ENCODE measurements at places on chromosomes 1 and 21.

- no peak for DNase-seq
These were observed 32.4 kb downstream of the SESN2 start for GRCh38 chr1:28291711-28292110.

DNA sequence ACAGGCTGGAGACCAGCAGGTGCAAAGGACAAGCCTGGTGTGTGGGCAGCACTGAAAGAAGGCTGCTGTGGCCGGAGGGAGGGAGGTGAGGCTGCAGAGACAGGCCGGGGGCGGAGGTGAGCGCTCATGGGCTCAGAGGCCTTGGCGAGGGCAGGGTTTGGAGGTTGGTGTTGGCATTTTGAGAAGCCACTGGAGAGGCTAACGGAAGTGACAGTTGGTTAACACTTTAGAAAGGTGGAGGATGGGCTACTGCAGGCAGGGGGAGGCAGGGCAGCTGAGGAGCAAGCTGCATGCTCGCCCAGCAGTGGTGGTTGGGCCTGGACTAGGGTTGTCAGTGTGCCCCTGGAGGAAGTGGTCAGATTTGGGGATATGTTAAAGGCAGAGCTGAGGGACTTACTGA lies 37.5 kb downstream of the QSOX1 start:
- DNase-seq: no peak

- DNase-seq: no peak
These were observed 94.5 kb upstream of the ARTN start for GRCh38 chr1:43839056-43839455.

GRCh38 chr1:29052100-29052499 lies 71.6 kb downstream of the TMEM200B start:
- DNase-seq: no peak

DNA sequence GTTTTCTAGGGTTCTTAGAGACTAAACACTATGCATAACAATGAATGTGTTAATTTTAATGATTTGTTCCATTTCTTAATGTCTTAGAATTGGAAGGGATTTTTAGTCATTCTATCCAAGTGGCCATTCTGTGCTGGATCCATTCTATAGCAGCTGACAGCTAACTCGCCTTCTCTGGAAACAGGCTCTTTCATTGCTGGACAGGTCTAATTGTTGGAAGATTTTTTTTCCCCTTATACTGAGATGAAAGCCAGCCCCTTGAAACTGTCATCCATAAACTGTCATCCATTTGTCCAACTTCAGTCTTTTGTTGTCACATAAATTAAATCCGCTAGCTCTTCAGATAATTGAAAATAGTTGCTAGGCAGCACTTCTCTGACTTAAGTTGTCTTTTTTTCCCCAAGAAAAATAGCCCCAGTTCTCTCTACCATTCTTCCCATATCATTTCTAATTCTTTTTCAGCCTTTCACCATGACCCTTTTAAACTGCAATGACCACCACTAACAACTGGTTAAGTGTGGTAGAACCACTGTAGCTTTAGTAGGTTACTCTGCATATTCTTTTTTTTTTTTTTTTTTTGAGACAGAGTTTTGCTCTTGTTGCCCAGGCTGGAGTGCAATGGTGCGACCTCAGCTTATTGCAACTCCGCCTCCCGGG lies 19.7 kb downstream of the AK4 start:
- no peak for DNase-seq

DNA sequence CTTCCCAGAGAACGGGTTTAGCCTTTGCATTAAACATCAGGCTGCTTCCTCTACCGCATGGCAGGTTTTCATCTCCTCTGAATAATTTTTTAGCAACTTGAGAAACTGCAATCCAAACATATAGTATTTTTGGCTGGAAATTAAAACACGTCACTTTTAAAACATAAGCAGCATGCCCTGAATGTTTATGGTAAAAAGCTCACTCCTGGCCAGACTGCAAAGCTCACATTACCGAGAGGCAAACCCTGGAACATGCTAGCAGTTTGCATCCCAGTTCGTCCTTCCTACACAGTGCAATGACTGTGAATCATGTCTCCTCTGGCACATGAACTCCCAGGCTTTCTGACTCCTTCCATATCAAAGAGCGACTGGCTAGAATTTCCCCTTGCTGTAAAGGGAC lies 312.3 kb downstream of the RRAGC start:
- DNase-seq: no peak

DNA sequence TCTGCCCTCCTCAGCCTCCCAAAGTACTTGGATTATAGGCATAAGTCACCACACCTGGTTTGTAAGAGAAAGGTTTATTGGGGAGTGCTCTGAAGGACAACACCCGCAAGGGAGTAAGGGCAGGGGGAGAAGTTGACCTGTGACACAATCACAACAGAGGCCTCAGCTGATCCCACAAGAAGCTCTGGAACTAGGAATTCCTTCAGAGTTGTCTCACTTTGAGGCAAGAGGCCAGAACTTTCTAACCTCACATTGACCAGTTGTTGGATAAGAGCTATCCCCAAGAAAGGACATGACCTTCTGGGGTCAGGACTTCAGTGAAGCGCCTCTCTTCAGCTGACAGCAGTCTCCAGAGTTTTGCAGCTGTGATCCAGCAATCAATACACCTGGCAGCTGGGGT lies 27.4 kb upstream of the RC3H1 start:
- no peak for DNase-seq

GRCh38 chr1:93471284-93471683 lies 23.4 kb downstream of the FNBP1L start:
- no peak for DNase-seq

DNA sequence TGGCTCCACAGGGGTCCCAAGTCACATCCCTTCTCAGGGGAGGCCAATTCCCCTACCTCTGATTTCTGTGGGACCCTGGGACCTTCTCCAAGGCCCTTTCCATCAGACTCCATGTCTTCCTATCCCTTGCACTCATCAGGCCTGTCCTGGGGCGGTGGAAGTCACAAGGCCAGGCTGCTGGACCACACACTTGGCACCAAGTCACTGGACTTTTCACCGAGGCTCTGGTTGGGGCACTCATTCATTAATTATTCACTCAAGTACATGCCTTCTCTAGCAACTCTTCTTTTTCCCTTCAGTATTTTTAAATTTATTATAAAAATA lies 11.2 kb upstream of the FOXO6 start:
- no peak for DNase-seq

DNA sequence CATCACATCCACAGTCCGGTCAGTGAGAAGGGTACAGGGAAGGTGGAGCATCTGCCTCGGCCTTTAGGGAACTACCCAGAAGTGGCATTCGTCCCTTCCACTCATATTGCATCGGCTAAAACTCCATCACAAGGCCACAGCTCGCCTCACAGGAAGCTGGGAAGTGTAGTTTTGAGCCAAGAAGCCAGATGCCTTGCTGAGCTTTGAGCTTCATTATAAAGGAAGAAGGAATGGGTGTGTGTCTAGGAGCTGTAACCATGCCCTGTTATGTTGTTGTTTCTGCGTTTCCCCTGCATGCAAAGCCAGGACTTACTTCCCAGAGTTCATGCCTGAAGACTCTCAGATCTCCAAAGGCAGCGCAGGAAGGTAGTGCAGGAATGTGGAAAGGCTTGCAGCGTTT lies 61.1 kb downstream of the OPTC start:
- no peak for DNase-seq

DNA sequence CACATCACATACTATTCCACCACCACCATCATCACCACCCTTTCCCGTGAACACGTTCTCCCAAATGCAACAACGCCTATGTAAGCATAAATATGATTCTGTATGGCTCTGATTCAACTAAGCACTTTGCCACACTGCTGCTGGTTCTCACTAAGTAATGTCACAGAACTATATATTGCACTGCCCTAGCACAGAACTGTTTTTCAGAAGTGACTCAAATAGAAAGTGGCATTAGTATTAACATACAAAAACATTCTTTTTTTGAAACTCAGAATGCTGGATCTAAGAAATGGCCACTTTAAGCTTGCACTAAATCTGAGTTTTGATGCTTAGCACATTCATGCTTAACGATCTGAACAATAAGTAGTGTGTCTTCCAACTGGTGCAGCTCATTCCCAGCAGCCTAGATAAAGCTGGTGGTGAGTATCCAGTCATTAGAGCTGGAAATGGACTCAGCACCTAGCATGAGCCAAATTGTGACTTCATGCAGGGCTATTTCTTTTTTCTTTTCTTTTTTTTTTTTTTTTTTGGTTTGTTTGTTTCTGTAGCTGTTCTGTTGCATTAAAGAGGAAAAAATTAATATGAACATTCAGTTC lies 46.2 kb upstream of the ZC3H11B start:
- no peak for DNase-seq

- DNase-seq: no peak
These were observed 35.1 kb upstream of the ADGRL4 start for GRCh38 chr1:79041666-79042065.

- DNase-seq: no peak
These were observed 407.6 kb upstream of the DEPDC1 start for GRCh38 chr1:68904477-68904876.

GRCh38 chr1:69055194-69055593 lies 512.5 kb upstream of the LRRC7 start:
- DNase-seq: peak; percentile 0

- no peak for DNase-seq
These were observed 53.3 kb upstream of the HOOK1 start for GRCh38 chr1:59761443-59761842.

DNA sequence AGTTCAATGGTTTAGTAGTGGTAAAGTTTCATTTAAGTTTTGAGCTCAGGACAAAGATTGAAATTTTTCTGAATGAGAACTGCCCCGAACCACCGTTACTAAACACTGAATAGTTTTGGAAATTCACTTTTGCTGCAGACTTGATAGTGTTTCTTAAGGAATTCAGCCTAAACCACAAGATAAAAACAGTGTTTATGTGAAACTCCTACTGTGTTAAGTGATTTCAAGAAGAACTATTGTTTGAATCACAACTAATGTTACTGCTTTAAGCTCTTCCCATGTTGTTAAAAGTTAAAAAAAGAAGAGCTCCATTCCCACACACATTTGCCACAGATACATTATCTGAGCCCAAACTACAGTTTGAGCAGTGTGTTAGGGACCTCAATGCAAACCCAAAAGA lies 159.2 kb downstream of the DYRK1A start:
- DNase-seq: no peak

DNA sequence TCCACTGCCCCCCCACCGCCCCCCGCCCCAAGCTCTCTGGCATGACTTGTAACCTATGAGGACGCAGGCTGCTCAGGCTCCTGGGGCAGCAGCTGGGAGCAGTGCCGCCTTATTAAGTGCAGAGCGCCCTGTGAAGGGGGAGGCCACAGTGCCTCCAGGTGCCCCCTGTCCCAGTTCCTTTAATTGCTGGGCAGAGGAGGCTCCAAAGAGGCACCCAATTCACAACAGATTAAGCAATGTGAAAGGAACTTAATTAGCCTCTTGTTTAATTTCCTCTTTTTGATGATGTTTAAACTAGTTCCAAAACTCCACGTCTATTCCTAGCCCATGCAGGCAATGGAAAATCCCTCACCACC lies 3.0 kb downstream of the RXFP4 start:
- no peak for DNase-seq

DNA sequence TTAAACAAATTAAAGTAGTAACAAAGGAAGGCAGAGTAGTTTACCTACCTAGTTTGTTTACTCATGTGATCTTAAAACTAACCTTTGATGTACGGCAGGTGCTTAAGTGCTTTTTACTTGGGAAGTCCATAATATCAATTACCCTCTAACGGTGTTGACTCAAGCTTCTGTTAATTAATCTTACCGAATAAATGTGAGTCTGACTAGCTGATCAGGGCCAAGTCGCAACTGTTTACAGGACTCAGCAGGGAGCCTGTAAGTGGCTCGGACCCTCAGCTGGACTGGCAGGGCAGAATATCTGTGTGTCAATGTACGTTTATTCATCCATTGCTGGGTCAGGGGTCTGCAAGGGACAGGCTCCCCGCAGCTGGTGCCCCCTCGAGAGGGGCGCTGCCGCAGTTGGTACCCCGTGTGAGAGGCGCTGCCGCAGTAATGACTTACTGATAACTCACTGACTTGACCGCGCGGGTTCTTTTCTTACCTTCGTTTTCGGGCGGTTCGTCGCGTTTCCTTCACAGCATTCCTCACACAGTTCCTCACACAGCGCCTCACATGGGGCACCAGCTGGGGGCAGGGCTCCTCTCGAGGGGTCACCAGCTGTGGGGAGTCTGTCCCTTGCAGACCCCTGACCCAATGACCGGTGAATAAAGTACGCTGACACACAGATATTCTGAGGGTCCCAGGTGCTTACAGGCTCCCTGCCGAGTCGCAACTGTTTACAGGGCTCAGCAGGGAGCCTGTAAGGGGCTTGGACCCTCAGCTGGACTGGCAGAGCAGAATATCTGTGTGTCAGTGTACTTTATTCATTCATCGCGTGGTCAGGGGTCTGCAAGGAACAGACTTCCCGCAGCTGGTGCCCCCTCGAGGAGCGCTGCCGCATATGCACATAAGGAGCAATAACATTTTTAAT lies 3.0 kb downstream of the FMO1 start:
- no peak for DNase-seq

DNA sequence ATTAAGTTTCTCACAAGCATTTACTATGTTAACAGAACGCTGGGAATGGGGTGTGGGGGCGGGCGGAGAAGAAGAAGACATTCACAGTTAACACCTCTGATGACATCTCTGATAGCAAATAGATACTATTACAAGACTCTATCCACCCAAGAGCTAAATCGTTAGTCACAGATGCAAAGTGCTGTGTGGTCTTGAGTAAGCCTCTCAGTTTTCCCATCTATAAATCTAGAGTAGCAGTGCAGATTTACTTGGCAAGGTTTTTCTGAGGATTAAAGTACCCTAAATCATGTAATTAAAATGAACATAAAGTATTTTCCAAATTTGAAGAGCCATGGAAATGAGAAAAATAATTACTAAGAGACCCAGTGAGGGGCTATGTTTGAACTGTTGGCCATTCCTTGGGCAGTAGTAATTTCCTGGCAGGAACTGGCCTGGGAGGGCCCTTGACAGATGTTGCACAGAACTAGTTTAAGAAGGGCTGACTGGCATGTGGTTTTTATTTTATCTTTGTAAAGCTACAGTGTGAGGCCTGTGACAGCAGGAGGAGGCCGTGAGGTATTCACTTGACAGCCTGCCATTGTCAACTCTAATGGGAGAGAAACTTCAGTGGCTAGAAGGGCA lies 58.7 kb upstream of the APOBEC4 start:
- peak; percentile 55 for DNase-seq

GRCh38 chr1:38657207-38657840 lies 202.2 kb downstream of the RRAGC start:
- DNase-seq: no peak

GRCh38 chr1:230205719-230206198 lies 138.7 kb downstream of the GALNT2 start:
- DNase-seq: no peak

GRCh38 chr1:118333601-118334210 lies 148.7 kb upstream of the SPAG17 start:
- peak; percentile 86 for DNase-seq

- no peak for DNase-seq
These were observed 450.7 kb downstream of the NEGR1 start for GRCh38 chr1:71831646-71832045.
